Fibroblast of lung (primary cell): ENCODE measurements at places on chromosomes 12 and 14. TPM values are rescaled to one million over a fixed set of nuclear protein-coding genes. Genes with fewer than 3 reads are reported as not detected.

- DNase-seq: peak; percentile 92
Measured at GRCh38 chr12:75658901-75659823, 147.8 kb upstream of the KRR1 start.

Gene NINJ2
- 0.66 and 1.3 TPM in 2 replicates for total RNA-seq

Gene WSCD2
- total RNA-seq: under 0.01 TPM in 1 of 2 replicates, not detected in the other

GRCh38 chr12:103924761-103925641 is 5.2 kb upstream of the HSP90B1 start:
- DNase-seq: peak; percentile 87

Gene GPR84
- total RNA-seq: not detected in 2 replicates

- peak; percentile 96 for DNase-seq
Measured at GRCh38 chr14:59333668-59334067, 131.5 kb downstream of the GPR135 start.

Gene MYRFL
- total RNA-seq: under 0.01 TPM in 1 of 2 replicates, not detected in the other

Gene KRT71
- not detected in 2 replicates for total RNA-seq

DNA sequence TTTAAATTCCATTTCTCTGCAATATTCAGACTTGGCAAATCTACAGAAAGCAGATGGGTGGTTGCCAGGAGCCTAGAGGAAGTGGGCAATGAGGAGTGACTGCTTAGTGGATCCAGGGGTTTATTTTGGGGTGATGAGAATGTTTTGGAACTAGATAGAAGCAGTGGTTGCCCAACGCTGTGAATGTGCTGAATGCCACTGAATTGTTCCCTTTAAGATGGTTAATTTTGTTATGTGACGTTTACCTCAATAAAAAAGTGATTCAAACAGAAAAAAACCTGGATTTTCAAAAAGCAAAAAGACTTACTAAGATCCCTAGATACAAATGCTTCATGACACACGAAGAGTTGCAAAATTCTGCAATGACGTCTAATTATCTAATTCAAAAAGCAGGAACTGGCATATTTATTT is 34.2 kb downstream of the DAO start:
- peak; percentile 22 for DNase-seq

DNA sequence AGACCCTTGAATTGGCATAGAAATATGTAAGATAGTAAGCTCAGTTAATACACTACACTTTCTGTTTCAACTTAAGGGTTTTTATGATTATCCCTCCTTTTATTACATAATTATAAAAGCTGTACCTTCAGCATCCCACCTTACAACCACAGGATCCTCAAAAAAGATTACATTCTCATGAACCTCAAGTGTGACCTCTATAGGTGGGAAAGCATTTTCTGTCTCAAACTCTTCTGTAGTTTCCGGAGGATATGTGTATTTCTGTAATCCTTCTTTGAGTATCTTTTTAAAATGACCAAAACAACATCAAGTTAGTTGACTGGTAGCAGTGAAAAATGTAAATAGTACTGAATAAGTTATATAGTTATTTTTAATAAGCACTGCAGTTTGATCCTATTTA is 75.9 kb downstream of the DNAI7 start:
- no peak for DNase-seq

- no peak for DNase-seq
Measured at GRCh38 chr12:50533971-50534370, 29.2 kb downstream of the DIP2B start.

Gene KRT6C
- total RNA-seq: not detected in 2 replicates

GRCh38 chr14:85178864-85179263 is 351.1 kb upstream of the FLRT2 start:
- DNase-seq: no peak

DNA sequence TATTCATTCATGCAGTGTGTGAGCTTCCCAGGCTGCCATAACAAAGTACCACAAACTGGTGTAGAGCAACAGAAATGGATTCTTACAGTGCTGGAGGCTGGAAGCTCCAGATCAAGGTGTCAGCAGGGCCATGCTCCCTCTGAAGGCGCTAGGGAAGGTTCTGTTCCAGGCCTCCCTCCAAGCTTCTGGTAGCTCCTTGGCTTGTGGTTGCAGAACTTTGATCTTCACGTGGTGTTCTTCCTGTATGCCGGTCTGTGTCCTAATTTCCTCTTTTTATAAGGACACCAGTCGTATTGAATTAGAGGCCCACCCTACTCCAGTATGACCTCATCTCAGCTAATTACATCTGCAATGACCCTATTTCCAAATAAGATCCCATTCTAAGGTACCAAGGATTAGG is 3.1 kb downstream of the OTUB2 start:
- no peak for DNase-seq

DNA sequence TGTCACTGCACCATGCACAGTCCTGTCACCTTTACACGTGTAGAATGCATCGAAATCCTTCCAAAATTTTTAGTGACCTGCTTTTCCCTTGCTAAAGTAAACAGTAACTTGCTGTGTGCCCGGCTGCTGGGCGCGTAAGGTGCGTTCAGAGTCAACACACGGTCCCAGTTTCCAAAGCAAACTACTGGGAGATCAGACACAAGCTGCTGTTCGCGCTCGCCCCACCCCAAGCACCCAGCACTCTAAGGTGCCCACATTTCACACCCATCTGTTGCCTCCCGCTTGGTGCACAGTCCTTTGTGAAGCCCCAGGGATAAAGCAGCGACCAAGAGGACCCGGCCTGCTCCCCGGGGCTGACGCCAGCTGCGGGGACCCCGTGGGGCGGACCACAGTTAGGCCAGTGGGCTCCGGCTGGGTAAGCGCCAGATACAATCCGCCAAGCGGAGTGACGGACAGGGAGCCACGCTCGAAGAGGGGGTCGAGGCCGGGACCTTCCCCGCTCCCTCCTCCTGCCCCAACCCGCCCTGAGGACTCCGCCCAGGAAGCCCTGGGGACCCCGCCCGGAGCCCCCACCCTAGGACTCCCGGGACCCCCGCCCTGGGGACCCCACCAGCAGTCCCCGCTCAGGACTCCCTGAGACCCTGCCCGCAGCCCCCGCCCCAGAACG is 633 bp downstream of the STX2 start:
- DNase-seq: no peak

DNA sequence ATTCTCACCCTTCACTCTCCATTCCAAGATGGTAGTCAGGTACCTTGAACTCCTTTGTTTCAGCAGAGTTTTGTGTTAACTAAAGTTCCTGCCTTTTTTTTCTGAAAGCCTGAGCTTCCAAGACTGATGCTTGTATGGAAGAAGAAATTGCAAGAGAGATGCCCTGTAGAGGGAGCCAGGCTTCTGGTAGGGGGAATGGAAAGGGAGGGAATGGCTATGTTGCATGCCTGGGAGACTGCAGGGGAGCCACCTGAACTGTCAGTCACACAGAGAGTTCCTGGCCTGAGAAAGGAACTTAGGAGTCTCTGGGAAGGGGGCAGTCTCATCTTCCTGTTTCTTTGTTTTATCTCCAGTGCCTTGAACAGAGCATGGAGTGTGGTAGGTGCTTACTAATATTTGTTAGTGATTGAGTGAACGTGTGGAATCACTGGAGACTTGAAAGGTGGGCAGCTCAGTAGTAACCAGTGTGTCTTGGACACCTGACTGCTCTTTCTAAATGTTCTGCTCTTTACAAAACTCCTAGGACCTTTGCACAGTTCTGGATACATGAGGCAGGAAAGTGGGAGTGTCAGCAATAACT is 132.2 kb downstream of the ANO4 start:
- peak; percentile 12 for DNase-seq

- DNase-seq: peak; percentile 90
Measured at GRCh38 chr12:92912052-92912451, 17.0 kb downstream of the EEA1 start.

DNA sequence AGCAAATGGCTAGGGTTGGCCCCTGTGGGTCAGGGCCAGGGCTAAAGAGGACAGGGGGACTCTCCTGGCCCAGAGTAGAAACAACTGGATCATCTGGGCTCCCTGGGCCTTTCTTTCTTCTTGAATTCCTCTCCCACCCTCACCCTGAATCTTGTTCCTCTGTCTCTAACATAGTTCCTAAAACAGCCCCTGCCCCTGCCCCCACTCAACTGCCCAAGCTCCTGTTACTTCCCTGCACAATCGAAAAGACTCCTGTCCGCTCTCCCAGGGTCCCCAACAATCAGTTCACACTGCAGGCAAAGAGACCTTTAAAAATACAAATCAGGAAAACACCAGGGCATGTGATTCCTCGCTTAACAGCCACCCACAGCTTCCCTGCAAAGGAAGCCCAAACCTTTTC is 18.0 kb upstream of the ANKRD33 start:
- DNase-seq: no peak

Gene CAPZA3
- not detected in 2 replicates for total RNA-seq

Gene DPPA3
- not detected in 2 replicates for total RNA-seq

DNA sequence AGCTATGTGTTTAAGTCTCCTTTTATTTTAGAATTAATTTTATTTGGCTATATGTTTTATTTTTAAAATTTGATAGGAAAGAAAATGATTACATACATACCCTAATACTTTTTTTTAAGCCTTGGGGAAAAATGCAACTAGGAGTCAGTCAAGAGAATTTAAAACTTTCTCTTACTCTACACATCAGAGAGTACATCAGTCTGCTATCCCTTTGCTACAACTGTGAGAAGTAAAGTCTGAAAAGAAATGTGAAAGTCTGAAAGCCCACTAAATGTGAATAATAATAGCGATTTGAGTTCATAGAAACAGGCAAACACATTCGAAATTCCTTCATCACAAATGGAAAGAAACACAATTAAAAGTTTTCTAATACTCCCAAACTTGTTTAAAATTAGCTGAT is 95.0 kb downstream of the PTPRQ start:
- DNase-seq: no peak

Gene RABGGTA
- total RNA-seq: 14.1 and 21.0 TPM in 2 replicates

Gene RERG
- 0.26 and 0.33 TPM in 2 replicates for total RNA-seq

DNA sequence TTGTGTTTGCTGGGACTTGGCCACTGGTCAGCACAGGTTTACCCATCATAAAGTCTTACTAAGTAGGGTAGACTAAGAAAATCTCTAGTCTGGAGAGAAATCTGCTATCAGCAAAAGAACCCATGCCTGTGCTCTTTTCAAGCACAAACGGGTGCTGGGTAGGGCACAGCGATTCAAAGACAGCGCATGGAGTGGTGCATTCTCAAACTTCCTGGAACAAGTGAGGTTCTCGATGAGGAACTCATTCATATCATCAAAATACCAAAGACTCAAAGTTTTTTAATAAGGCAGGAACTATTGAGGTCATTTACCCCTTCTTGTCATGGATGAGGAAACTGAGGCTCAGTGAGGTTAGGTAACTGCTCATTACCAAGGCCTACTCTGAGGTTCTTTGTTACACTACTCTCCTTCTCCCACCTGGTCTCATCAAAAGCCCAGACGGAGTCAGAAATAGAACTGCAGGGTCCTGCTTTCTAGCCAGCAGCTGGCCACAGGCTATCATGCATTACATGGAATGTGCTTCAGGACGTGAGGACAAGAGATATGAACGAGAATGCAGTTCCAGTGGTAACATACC is 390.3 kb downstream of the ZFP36L1 start:
- no peak for DNase-seq

DNA sequence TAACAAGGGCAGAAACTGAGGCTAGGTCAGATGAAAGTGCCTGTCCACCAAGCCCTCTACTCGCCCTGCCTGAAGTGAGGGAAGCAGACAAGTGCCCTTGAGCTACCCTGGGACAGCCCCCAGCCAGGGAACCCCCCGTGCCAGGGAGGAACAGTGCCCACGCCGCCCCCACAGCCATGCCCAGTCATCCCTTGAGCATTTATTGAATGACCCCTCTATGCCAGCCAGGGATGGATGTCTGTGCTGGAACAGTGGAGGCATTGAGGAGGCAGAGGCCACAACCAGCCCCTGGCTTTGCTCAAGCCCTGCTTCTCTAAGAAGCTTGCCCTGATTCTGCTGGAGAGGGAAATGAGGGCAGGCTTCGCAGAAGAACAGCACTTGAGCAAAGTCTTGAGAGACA is 3.7 kb upstream of the AQP6 start:
- no peak for DNase-seq

DNA sequence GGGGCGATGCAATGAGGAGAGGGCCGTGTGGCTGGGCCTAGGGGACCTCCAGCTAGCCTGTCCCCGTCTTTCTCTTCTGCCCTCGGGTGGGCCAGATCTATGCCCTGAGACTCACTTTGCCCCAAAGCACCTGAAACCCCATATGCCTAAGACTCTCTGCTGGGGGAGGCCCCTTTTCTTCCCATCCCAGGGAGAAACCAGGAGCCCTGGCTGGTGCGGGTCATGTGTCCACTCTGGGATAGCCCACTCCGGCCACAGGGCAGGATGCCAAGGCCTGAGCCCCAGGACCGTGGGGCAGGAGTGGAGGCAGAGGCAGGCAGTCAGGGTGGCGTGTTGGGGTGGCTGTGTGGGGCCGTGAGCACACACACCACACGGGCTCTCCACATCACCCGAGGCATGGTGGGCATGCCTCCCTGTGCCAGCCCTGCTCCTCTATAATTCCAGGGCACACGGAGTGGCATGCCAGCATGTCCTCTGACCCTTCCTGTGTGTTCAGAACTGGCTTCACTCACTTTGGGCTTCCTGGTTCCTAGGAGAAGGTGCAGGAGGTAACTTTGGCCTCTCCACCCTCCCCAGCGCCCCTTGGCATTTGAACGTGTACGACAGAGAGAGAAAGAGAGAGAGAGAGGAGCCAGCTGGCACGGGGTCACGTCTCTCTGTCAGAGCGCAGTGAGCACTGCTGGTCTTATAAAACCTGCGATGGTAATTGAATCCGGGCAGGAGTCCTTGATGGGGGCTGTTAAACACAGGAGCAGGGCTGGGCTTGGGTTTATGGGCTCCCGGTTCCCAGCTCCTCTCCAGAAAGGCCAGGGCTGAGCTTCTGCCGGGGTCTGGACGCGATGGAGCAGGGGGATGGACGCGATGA is 144.2 kb downstream of the KIF26A start:
- no peak for DNase-seq

Gene CLEC1B
- not detected in 2 replicates for total RNA-seq

DNA sequence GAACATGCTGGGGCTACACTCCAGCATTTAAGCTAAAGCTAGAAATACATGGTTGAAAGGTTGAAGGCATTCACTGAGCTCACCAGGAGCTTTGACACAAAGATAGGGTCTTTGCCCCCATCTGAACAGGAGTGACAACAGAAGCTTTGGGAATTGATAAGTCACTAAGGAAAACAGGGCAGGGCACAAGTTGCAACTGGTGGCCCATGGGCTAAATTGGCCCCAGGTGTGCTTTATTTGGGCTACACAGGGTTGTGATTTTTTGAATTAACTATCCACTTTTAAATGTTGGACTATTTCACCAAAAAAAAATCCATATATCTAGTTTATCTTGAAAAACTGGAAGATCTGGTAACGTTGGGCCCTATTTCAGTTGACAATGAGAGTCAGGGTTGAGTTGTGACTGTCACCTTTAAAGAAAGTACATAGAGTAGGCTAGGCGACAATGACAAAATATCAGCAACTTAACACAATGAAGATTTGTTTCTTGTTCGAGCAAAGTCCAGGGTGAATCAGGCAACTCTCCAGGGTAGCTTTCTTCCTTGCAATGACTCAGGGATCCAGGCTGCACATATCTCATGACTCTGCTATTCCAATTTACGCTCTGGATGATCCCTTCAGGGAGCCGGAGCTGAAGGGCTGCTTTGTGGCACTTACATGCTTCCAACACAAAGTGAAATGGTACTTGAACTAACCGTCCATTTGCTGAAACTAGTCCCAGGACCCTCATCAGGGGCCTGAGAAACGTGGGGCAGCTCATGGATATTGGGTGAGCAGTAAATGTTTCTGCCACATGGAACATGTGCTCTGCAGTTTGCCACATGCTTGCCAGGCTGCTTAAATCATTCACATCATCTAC is 13.3 kb upstream of the EIF4B start:
- peak; percentile 69 for DNase-seq

Gene KRT3
- not detected in 2 replicates for total RNA-seq

GRCh38 chr14:104161602-104162367 is 23.4 kb downstream of the KIF26A start:
- no peak for DNase-seq
